ENCODE measurements at places on chromosomes 1 and 21.

DNA sequence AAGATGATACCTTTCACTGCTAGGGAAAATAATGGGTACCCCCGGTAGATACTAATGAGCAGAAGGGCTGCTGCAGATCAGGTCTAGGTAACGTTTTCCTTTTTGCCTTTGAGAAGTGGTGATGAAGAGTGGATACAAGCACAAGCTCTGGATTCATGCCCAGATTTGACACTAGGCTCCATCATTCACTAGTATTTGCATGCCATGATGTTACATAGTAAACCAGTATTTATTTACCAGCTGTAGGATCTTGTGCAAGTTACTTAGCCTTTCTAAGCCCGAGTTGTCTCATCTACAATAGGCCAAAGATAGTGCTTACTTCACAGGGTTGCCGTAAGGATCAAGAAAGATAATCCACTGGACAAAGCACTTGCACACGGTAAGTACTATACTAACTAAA is 14.2 kb downstream of the PTPN14 start:
- no peak for DNase-seq

- DNase-seq, result no peak
These were observed 5.1 kb downstream of the CA14 start for GRCh38 chr1:150262388-150263320.

- DNase-seq, result no peak
These were observed 269.4 kb downstream of the BACH1 start for GRCh38 chr21:29568020-29568697.

- no peak for DNase-seq
These were observed 3.1 kb downstream of the TNNT2 start for GRCh38 chr1:201374364-201374763.

DNA sequence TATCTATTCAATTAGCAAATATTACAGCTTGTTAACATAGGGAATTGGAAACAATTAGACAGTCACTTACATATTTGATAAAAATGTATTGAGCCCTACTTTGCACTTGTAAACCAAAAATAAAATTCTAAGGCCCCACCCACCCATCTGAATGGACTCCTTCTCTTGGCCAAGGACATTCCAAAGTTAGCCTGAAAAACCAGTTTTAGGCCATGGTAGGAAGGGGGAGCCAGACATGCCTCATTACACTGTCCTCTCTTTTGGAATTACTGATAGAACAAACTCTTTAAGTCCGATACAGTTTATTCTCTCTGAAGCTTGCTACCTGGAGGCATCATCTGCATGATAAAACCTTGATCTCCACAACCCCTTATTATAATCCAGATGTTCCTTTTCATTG is 28.0 kb upstream of the TSPAN2 start:
- no peak for DNase-seq

- DNase-seq, result peak; percentile 100
These were observed at the start of gene LRRC3 for GRCh38 chr21:44454747-44455523. Gene LRRC3 (plus strand): TSS chr21:44455510. CDS start chr21:44456645, 1,135 bp downstream.

DNA sequence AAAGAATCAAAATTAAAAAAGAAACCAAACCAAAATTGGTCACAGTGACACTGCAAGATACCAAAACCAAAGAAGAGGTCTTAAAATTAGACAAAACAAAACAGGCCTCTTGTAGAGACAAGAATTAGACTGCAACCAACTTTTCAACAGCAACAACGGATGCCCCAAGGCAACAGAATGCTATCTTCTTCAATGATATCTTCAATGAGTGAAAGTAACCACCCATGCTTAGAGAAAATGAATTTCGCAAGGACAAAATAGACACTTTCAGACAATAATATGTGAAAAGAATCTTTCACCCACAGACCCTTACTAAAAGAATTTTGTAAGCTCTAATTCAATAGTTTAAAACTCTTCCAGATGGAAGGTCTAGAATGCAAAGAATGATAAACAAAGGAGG is 41.7 kb downstream of the USP48 start:
- no peak for DNase-seq

DNA sequence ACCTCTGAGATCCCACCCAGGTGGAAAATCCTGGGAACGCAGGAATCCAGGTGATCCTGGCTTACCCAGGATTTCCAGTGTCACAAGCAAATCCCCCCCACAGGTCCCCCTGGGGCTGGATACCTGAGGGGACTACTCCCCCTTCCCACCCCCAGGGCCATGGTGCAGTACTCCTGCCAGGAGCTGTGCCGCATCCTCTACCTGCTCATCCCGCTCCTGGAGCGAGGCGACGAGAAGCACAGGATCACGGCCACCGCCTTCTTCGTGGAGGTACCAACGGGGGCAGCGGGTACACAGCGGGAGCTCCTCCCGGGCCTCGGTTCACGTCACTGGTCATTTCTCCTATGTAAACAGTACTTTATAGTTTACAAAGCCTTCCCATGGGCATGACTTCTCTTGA is 20.4 kb upstream of the TTC4 start:
- no peak for DNase-seq
